ENCODE measurements at places on chromosomes 16 and 17.

- no peak for DNase-seq
These were observed 569.9 kb downstream of the HS3ST4 start for GRCh38 chr16:26261621-26262020.

GRCh38 chr17:65085397-65085796 is 28.9 kb upstream of the GNA13 start:
- no peak for DNase-seq

DNA sequence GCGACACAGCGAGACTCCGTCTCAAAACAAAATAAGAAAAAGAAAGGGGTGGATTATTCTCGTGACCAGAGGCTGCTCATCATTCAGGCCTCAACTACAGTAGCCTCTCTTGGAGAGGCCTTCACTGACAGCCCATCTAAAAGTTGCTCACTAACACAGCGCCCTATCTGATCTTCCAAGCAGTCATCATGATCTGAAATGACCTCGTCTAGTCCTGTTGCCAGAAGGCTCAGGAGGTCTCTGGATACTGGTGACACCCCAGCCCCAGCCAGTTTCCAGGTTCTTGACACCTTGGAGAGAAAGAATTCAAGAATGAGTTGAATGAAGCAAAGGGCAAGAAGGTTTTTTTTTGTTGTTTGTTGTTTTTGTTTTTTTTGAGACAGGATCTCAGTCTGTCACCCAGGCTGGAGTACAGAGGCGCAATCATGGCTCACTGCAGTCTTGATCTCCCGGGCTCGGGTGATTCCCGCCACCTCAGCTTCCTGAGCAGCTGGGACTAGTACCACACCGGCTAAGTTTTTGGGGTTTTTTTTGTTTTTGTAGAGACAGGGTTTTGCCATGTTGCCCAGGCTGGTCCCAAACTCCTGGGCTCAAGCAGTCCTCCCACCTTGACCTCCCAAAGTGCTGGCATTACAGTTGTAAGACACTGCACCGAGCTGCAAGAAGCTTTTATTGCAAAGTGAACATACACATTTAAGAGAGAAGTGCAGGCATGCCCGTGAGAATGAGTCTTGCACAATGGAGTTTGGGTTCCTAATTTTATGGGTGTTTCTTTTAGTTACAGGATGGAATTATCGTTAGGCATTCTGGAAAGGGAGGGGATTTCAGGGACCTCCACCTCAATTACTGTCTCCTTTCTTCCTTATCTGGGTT is 2.7 kb upstream of the ZC3H7A start:
- DNase-seq = no peak

DNA sequence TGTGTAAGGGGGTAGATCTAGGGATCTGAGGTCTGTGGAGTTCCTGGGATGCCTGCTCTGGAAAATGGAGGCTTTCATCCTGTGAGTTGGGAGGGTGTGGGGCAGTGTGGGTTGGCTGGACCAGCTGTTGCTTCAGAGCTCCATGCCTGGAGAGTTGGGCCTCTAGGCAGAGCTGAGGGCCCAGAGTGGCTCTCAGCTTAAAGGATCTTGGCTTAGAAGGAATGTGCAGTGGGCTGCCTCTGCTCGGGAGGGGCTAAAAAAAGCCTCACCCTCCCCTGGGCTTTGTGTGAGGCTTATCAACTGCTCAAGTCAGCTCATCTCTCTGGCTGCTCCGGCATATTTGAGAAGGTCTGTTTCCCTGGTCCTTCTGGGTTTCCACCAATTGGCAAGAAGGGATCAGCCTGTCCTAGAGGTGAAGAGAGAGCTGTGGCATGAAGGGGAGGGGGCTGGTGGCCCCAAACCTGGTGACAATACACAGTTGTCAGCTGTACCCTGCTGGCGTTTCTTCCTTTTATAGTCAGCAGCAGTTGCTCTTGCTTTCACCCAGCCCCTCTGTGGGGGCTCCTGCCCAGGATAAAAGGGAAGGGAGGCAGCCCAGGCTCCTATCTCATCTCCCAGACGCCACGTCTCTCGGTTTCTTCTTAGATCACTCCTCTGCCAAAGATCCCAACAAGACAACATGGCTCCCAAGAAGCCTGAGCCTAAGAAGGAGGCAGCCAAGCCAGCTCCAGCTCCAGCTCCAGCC is at the start of gene MYL4:
Gene MYL4, plus strand, starts transcription at position 605 of the 745 bp plus-strand sequence. Its CDS starts 75 bp downstream, at position 680.
- no peak for DNase-seq

- no peak for DNase-seq
These were observed 142.5 kb upstream of the CHMP6 start for GRCh38 chr17:80849119-80849518.

DNA sequence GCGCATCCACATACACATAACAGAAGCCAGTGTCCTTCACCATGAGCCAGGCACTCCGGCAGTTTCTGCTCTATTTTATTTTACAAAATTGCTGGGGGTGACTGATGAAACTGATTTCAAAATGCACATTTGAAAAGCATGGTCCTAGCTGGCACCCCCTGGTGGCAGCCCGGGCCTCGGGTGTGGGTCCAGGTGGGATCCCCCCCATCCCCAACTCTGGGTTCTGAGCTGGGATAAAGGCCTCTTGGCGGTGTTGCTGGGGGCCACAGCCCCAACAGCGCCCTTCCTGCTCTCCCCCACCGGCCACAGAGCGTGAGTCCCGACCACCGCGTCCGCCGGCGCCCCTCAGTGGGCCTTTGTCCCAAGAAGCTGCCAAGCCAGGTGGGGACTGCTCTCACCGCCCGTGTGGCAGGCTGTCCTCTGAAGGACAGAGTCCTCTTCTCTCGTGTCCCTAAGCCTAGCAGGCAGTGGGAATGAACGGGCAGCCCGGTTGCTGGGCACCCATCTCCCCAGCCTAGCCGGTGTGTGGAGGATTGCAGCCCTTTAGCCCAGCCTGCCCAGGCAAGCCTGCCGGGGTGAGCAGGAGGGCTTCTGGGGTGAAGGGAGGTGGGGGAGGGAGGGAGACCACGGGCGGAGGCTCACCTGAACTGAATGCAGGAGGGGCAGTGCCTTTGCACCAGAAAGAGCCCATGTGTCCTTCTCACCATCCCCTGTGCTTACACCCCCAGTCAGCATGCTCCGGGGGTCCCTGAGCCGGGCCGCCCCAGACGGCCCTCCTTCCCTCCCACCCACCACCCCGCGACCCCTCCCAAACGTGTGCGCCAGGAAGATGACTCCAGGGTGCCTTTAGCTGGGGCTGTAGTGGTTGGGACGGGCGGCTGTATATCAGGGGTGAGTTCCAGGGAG is 898 bp downstream of the SNAI3 start:
- peak; percentile 89 for DNase-seq

GRCh38 chr16:22089910-22090309 is 2.4 kb upstream of the VWA3A start:
- DNase-seq = no peak

- DNase-seq = no peak
These were observed 105.5 kb upstream of the AXIN2 start for GRCh38 chr17:65666876-65667321.

DNA sequence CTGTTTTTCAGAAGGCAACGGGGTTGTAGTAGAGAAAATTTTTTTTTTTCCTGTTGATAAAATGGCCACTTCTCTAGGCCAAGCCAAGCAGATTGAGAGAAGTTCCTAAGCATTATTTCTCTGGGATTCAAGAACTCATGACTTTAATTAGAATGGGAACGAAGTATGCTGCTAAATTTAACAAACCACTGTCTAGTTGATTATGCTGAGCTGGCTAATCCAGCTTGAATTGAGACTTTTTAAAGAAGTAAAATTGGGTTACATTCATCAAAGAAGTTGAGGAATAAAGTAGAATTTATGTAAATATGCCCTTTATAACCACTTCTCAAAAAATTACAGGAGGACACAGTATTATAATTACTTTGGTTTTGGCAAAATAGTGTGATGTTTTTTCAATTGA is 83.1 kb downstream of the SYCE1L start:
- DNase-seq = no peak

- DNase-seq = no peak
These were observed 26.0 kb downstream of the CEP131 start for GRCh38 chr17:81196505-81197408.

DNA sequence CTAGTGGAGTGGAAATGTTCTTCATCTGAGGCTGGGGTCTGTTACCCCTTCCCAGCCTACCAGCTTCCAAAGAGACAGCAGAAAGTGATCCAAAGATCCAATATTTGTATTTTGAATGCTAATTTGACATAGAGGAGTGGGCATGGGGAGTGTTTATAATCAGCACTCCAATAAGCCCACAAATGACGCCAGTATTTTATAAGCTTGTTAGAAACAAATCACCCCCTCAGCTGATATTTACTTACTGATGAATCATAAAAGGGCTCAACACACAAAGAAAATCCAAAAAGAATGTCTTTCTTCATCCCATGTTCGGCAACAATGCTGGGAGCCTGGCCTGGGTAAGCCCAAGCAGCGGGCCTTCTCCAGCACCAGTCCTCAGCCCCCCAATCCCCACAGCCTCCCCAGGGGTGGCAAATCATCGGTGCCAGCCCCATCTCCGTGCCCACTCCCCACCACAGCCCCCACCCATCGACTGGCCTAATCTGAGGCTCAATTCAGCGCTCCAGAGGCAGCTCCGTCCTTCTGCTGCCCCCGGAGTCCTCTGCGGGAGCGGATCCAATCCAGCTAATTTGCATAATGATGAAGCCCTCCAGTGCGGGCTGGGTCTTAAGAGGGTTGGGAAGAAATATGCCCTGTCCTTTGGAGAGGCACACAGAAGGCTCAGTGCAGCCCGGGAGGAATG is 169.5 kb downstream of the C16orf78 start:
- DNase-seq = no peak

DNA sequence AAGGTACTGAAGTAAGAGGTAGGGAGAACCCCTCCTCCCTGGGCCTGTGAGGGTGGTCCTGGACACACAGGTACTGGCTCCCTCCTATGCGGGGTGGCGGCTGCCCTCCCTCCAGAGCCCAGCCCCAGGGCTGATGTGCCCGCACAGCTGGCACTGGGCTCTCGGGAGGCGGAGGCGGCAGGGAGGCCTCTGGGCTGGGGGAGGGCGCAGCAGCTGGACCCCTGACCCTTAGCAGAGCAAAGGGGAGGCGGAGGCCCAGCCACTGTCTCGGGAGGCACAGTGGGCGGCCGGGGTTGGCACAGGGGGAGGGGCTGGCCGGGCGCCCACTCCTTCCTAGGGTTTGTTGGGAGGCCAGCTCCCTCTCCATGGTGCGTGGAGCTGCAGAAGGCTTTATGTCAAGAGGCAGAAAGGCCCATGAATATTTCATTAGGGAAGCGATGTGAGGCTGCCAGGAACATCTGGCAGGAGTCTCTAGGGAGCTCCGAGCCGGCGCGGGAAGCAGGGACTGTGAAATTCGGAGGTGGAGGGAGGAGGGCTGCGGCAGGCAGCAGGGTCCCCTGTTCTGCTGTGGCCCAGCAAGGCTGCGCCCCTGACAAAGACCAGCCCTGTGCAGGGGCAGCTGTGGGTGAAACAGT is 44.1 kb upstream of the ACSF3 start:
- DNase-seq = peak; percentile 55

GRCh38 chr17:56636265-56636664 is 42.8 kb downstream of the NOG start:
- no peak for DNase-seq

GRCh38 chr16:12268606-12269005 is 292.1 kb downstream of the SNX29 start:
- DNase-seq = no peak

DNA sequence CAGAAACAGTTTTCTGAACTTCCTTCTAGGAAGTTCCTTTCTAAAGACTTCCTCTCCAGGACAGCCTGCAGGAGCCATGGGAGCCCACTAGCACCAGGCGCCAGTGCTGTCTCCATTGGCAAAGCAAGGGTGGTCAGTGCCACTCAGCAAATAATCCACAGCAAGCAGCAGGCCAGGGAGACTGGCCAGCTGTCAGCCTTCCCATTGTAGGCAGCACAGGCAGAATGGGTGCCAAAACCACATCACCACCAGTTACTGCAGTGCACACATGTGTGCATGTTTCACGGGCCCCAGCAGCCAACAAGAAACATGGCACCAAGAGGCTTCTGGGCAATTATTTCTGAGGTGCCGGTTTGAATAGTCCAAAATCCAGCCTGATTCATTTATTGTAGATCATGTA is 26.7 kb downstream of the DNASE1 start:
- no peak for DNase-seq

DNA sequence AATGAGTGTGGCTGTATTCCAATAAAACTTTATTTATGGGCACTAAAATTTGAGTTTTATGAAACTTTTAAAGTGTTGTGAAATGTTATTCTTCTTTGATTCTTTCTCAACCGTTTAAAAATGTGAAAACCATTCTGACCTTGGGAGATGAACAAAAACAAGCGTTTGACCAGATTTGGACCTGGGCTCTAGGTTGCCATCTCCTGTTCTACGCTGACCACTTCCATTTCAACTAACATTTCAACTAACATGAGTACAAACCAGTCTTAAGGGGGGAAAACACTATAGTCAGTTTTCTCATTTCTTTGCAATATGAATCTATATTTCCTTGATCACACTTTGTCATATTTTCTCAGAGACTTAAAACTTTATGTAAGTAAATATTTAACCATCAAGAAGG is 118.4 kb upstream of the IRX5 start:
- DNase-seq = no peak

DNA sequence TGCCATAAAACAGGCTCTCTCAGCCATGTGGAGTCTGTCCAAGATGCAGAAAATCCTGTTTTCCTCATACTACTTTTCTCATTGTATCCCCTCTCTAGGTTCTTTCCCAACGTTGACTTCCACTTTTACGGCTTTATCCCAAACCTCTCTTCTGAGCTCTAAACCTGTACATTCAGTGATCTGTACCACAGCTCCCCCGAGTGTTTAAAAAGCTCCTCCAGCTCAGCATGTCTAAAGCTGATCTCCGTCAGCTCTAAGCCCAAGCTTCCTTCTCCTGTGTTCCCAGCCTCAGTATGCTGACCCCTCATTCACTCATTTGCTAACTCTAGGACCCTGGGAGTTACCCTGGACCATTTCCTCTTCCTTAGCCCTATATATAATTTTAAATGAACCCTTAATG is 144.6 kb downstream of the DNAH9 start:
- DNase-seq = no peak

DNA sequence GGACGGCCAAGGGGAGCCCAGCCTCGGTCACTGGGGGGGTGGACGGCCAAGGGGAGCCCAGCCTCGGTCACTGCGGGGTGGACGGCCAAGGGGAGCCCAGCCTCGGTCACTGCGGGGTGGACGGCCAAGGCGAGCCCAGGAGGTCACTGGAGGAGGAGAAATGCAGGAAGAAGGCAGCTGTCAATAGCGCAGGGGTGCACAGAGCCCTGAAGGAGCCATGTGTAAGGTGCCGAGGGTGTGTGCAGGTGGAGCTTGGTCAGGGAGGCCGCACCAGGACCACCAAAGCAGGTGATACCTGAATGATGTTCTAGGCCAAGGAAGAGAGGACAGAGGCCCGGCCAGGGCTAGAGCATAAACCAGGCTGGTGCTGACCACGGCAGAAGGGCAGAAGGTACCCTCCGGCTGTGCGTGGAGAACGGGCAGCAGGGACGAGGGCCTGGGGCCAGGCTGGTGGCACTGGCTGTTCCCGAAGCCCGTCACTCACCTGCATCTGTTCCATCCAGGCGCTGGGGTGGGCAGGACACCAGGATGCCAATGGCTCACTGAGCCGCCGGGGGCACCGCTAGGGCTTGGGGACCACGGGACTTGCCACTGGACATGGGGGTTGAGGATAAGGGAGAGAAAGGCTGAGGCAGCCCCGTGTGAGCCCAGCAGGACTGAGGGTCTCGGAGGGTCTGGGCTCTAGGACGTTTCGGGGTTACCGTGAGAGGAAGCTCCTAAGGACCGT is 5.9 kb upstream of the CCDC57 start:
- no peak for DNase-seq

- DNase-seq = no peak
These were observed 82.6 kb upstream of the CCL2 start for GRCh38 chr17:34172390-34172918.

All from AG08396 (cell line).